NCI-H524 (cell line): ENCODE measurements at places on chromosomes 12 and 14.
A peak's percentile ranks its signal among the peaks of the same experiment; 100 is the strongest.

DNA sequence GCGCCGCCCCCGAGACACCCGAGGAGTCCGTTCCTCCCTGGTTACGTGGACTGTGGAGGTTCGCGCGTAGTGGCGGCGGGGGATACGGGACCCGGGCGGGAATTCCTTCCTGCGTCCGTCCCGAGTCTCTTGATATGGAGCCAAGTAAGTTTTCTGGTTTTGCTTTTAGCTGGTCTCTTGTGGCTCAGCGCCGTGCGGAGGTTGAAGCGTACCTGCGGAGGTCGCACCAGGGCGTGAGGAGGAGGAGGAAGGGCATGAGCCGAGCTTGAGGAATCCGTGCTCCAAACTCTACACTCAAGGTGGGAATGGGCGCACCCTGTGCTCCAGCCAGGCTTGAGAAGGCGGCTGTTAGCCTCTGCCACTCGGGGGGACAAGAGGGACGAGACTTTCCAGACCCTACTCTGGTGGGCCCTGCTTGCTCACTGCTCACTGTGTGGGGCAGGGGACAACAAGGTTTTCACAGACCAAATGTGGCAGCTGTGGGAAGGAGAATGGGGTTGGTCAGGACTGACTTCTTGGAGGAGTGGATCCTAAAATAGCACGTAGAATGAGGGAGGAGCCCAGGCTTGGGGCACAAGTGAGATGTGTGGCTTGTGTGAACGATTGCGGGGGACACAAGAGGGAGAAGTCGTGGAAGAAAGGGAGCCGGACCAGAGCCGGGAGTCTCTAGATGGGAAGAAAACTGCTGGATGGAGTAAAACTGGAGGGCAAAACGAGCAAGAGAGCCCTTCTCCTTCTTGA lies 577 bp downstream of the ATG101 start:
- no peak for DNase-seq

DNA sequence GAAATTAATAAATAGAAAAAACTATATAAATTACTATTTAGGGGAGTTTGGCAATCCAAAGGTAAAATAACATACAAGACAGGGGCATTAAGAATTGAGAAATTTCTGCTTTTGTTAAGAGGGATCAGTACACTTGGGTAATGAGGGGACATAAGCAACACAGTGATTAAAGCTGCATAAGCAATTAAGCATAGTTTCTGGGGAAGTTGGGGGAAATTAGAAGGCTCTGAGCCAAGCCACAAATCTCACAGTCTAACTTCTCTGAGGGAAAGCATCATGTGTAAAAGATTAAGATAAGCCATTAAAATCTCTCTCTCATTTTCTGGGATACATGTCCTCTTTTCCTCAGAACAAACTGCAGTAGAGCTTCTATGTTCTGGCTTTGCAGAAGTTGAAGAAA lies 533.9 kb upstream of the LRFN5 start:
- DNase-seq: no peak

- DNase-seq: no peak
These were observed 275.7 kb downstream of the NEDD1 start for GRCh38 chr12:97182769-97183168.

DNA sequence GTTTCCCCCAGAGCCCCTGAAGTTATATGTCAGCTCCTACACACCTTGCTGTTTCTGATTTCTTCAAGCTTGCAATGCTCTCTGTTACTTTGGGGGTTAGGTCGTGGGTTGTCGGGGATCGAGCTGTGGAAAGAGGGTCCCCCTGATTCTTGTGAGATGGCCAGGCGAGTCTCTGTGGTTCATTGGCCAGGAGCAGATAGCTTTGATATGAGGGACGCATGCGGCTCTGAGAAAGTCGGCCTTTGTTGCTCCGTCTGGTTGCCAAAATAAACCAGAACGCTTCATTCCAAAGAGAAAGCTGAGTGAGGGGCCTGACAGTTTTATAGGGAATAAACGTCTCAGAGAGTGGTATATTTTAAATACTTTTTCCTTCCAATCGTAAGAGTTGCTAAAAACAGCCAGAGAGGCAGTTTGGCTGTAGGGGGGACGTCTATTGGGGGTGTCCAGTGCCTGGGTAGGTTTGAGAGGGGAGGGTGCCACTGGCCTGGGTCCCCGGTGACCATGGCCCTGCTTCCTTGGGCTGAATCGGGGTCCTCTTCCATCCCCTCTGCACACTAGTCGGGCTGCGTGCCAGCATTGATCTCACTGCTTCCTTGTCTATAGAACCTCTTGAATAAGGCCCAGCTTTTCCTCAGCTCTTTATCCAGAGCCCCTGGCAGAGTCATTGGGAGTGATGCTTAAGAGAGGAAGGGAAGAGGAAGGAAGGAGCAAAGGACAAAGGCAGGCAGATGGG lies 18.9 kb downstream of the CCND2 start:
- no peak for DNase-seq

GRCh38 chr14:51513933-51514332 lies 137.8 kb upstream of the FRMD6 start:
- peak; percentile 87 for DNase-seq
